ENCODE measurements at places on chromosomes 11 and 22. TPM values are rescaled to one million over a fixed set of nuclear protein-coding genes. Genes with fewer than 3 reads are reported as not detected.
A peak's percentile ranks its signal among the peaks of the same experiment; 100 is the strongest.

C11orf52 gene
- 2.9 TPM for polyA plus RNA-seq

CACNA1I gene
- polyA plus RNA-seq = not detected

DNA sequence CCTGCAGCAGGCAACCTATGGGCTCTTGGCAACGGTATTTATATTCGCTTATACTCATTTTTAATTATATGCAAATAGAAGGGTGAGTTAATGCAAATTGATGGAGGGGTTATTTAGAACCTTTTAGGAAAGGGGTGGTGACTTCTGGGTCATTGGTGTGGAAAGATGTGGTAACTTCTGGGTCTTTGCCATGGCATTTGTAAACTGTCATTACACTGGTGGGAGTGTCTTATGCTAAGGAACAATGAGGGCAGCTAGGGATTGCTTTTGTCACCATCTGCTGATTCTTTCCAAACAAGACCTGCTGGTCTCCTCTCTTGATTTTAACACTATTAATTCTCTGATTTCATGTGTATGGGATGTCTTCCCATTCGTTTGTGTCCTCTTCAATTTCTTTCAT, 11.7 kb upstream of the KAT5 start:
- no peak for DNase-seq

- DNase-seq = no peak
Observed at GRCh38 chr11:113952588-113952987, 22.3 kb upstream of the HTR3A start.

CASP5 gene
- not detected for polyA plus RNA-seq

MMP10 gene
- 45.7 TPM for polyA plus RNA-seq

DNA sequence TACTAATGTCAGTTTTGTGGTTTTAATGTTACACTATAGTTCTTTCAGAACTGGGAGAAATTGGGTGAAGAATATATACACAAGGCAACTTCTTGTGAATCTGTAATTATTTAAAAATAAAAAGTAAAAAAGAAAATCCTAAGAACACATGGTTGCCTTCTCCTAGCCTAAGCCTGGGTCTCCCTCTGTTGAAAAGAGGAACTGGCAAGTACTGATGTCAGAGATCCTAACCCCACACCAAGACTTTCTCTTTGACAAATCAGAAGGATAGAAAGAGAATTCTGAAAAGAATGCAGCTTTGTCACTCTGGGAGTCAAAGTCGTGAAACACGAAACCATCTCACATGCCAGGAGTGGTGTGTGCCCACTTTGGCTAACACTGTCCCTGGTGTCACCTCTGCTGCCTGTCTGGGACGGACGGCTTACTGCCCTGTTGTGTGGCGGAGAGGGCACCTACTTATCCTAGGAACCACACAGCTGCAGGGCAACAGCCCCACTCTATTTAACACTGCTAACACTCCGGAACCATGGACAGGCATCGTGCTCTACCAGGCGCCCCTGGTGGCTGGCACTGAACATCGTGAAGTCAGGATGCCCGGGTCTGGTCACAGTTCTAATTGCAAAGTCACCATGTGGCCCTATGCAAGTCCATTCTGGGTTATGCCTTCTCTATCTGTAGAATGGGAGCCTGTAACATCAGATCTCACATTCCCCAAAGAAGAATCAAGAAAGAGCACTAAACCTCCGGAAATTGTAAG, 108.7 kb upstream of the CD82 start:
- DNase-seq = no peak

TSPAN18 gene
- polyA plus RNA-seq = not detected

SF3A1 gene
- 17.9 TPM for polyA plus RNA-seq

GRCh38 chr22:22928666-22929380, 41.2 kb downstream of the IGLL5 start:
- DNase-seq = peak; percentile 5

MMP13 gene
- not detected for polyA plus RNA-seq

- DNase-seq = no peak
Observed at GRCh38 chr11:31656051-31656450, 146.5 kb downstream of the ELP4 start.

DNA sequence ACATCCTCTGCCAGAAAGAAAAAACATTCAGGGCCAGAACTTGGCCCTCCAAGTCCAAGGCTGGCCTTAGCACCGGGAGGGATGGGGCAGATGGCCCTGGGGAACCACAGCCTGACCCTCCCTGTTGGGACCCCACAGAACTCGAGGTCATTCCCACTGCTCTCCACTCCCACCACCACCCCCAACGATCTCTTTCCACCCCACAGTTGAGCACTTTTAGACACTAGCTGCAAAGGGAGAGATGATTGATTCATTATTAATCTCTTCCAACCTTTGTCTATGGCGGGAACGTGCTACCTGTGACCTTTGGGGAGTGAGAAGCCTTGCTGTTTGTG, 869.7 kb downstream of the BRD1 start:
- DNase-seq = no peak

DNA sequence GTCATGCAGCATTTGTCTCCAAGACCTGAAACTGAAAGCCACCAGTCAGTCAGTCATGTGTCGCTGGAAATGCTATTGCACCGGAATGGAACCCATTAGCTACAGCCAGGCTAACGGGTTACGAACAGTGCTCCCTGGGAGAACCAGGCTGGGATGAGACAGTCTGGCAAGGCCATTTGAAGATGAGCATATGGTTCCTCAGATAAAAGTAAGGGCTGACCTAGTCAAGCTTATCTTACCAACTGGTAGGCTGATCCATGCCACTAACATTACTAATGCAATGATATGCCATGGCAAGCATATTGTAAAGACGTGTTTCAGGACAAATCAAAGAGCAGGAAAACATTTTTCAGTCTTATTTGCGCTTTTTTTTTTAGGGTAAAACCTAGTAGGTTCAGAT, 28.4 kb downstream of the NAP1L4 start:
- no peak for DNase-seq

DNA sequence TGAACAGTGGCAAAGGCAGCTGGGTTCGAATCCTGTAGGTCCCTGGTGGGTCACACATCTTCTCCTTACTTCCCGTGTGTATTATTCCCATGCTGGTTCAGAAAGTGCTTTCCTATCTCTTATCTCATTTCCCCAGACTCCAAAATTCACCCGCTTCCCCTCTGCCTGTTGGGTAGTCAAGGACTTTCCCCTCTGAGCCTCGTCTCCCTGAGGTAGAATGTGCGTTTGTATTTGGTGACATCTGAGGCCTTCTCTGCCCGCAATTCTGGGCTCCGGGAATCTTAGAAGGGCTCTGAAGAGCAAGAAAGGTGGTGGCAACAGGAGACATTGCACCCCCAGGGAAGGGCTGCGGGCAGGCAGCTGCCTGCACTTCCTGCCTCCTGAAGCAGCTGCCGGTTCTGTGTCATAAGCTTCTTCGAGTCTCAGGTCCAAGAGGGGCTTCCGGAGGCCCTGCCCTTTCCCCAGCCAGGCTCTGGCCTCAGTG, 5.9 kb downstream of the LRRC32 start:
- no peak for DNase-seq

GRCh38 chr22:24803064-24803542, 2.9 kb upstream of the SGSM1 start:
- DNase-seq = peak; percentile 4

C11orf87 gene
- 0.22 TPM for polyA plus RNA-seq

P2RY6 gene
- 0.09 TPM for polyA plus RNA-seq

GRCh38 chr11:76293189-76293631, 86.9 kb upstream of the WNT11 start:
- DNase-seq = no peak

DNA sequence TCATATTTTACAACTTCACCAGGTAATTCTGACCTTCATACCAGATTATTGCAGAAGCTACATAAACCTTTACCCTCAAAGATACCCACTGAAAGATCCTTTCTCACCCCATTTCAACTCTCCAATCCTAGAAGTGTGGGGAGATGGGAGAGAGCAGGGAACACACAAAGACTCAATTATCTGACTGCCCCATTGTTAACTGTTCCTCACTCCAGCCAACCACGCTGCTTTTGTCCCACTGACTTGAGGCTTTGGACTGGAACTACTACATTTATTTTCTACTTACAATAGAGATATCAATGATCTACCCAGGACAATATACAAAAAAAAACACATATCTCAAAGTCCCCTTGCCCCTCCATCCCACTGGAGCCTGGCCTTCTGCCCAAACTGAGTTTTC, 44.7 kb upstream of the SLN start:
- DNase-seq = no peak

DNA sequence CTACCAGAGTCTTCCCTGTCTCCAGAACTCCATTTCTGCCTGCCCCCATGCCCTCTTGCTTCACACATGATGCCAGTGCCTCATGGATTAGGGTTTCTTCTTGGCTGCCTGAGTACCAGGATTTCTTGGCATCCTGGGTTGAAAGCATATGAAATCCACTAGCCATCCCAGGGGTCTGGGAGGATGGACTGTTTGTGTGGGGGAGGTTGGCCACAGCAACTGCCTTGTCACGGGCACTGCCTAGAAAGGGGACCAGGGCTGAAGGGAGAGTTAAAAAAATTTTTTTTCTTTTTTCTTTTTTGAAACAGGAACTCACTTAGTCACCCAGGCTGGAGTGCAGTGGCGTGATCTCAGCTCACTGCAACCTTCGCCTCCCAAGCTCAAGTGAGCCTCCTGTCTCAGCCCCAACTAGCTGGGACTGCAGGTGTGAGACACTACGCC, 4.2 kb downstream of the USP35 start:
- DNase-seq = no peak

GRCh38 chr11:86464509-86465221, 90.0 kb downstream of the CCDC81 start:
- no peak for DNase-seq

ASPHD2 gene
- polyA plus RNA-seq = 4.6 TPM

GRCh38 chr11:65418681-65419459, 3.7 kb upstream of the NEAT1 start:
- no peak for DNase-seq

GRCh38 chr11:79720115-79720514, 279.3 kb upstream of the TENM4 start:
- no peak for DNase-seq

GRCh38 chr11:68380786-68381622, 68.6 kb downstream of the LRP5 start:
- DNase-seq = no peak

GRCh38 chr22:27975381-27976013, 56.4 kb upstream of the PITPNB start:
- no peak for DNase-seq

MMP1 gene
- 158 TPM for polyA plus RNA-seq

- no peak for DNase-seq
Observed at GRCh38 chr11:44575288-44575672, 9.8 kb downstream of the CD82 start.

- DNase-seq = no peak
Observed at GRCh38 chr11:113519989-113520613, 44.9 kb upstream of the DRD2 start.

FOLH1 gene
- polyA plus RNA-seq = 1.0 TPM

DNA sequence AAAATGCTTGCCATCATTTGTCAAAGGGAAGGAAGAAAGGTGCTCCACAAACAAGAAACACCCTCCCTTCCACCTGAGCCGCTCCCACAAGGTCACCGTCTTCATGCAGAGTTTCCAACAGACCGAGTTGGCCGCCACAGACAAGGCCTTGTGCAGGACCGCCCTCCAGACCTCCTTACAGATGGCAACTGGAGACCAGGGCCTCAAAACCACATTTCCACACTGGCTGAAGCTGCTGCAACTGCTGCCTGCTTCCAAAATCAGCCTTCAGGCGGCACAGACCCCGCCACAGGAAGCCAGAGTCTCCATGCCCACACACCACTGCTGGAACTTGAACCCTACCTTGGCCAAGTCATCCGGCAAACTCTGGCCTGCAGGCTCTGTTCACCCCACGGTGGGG, 6.3 kb downstream of the DEAF1 start:
- DNase-seq = no peak

- DNase-seq = no peak
Observed at GRCh38 chr22:43393132-43393843, 18.5 kb upstream of the MPPED1 start.

GRCh38 chr11:100546714-100547113, 140.4 kb upstream of the ARHGAP42 start:
- peak; percentile 54 for DNase-seq

DNA sequence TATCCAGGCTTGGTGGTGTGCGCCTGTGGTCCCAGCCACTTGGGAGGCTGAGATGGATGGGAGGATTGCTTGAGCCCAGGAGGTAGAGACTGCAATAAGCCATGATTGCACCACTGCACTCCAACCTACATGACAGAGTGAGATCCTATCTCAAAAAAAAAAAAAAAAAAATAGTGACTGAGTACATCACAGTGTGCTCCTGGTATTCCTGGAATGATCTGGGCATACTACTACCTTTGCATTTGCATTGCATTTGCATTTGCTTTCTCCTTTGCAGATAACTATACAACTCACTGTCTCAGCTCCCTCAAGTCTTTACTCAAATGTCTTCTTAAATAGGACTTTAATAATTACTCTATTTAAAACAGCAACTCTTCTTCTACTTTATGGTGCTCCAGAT, 51.8 kb downstream of the DLG2 start:
- no peak for DNase-seq

GRCh38 chr11:43558146-43558545, 122.4 kb upstream of the HSD17B12 start:
- DNase-seq = no peak

DNA sequence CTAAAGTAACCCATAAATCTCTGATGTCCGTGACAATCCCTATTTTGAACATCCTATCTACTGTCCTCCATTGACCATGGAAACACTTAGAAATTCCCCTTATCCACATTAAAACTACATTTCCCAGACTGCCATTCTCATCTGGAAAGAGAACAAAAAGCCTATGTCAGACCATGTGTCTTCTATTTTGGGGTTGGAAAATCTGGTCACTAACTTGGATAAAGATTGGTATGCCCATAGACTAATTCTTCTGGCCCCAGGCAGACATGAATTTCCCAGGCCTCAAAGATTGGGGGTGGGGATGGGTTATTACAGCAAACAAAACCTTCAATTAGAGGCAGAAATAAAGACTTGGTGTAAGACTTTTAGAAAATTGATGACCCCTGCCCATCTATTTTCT, 30.9 kb upstream of the CREB3L1 start:
- DNase-seq = no peak

- no peak for DNase-seq
Observed at GRCh38 chr22:19582033-19582693, 58.0 kb upstream of the CLDN5 start.

GRCh38 chr11:68460741-68461574, at the start of gene PPP6R3:
Gene PPP6R3 (plus strand): TSS chr11:68460752. CDS start chr11:68537665, 76,913 bp downstream.
- DNase-seq = no peak

- DNase-seq = no peak
Observed at GRCh38 chr22:27692243-27692642, 109.3 kb downstream of the MN1 start.
